ENCODE measurements at places on chromosomes 3 and 15. TPM values are rescaled to one million over a fixed set of nuclear protein-coding genes. Genes with fewer than 3 reads are reported as not detected.
A peak's percentile ranks its signal among the peaks of the same experiment; 100 is the strongest.

GRCh38 chr3:159751752-159752151, 236.9 kb upstream of the IL12A start:
- DNase-seq, result no peak
- no peaks in the 10 kb centered on the region for H3K36me3 ChIP-seq
- no peaks in the 10 kb centered on the region for H3K27me3 ChIP-seq
- no peaks in the 10 kb centered on the region for H3K4me1 ChIP-seq

DNA sequence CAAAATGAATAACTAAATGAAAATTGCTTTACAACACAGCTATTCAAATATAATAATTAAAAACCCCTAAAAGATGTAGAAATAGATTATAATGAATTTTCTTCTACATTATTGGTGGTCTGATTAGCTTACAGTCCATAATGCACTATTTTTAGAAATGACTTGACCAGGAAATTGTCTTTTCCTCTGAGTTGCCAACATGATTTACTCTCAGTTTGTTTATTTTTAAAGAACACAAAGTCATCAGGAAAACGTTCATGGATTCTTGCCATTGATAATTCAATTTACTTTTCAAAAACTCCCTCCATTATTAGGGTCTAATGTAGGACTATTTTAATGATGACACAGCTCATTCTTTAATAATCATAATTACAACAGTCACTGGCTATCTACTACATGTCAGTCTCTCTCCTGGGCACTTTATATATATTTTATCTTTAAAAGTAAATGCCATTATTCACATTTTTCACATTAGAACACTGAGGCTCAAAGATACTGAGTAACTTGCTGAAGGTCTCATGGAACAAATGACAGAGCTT, 1.1 kb downstream of the TM4SF18 start:
- H3K4me1 ChIP-seq, result no peaks in the 10 kb centered on the region
- H3K36me3 ChIP-seq, result no peaks in the 10 kb centered on the region
- H3K27me3 ChIP-seq, result no peaks in the 10 kb centered on the region
- peak overlapping the region; percentile 39 for H3K27ac ChIP-seq

DNA sequence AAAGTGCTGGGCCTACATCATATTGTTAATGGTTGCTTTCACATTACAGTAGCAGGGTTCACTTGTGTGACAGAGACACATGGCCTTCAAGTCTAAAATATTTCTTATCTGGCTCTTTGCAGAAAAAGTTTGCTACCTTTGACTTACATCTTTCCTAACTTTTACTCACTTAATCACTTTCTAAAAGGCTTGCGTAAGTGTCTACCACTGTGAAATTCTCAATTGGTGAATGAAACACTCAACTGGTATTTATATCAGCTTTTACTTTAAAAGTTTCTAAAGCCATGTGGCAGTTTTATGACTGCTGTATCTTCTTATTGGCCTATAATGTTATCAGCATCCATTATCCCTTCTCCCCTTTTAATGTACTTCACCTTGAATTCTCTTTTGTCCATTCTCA, 554.5 kb downstream of the ZIC1 start:
- H3K4me3 ChIP-seq, result no peak overlapping the region
- DNase-seq, result no peak
- no peaks in the 10 kb centered on the region for H3K36me3 ChIP-seq

DNA sequence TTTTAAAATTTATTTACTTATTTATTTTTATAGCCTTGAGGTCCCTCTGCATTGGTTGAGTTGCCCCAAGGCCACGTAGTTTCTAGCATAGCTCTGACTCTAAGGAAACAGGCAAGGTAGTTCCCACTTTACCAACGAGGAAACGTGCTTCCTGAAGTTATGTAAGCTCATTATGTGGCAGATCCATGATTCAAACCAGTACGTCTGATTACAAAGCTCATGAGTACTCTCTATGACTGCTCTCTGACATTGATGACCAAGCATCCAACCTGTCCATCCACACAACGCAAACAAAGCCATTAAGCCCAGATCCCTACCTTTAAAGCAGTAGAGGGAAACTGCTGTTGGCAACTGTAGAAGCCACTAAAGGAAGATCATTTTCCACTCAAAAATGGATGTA, 25.6 kb downstream of the WWTR1 start:
- no peaks in the 10 kb centered on the region for H3K27me3 ChIP-seq
- no peak for DNase-seq
- H3K4me1 ChIP-seq, result peaks cover 19% of the 10 kb centered on the region
- no peak overlapping the region for H3K4me3 ChIP-seq
- H3K27ac ChIP-seq, result no peak overlapping the region

The CFAP92 gene
- 2.1 TPM for total RNA-seq

DNA sequence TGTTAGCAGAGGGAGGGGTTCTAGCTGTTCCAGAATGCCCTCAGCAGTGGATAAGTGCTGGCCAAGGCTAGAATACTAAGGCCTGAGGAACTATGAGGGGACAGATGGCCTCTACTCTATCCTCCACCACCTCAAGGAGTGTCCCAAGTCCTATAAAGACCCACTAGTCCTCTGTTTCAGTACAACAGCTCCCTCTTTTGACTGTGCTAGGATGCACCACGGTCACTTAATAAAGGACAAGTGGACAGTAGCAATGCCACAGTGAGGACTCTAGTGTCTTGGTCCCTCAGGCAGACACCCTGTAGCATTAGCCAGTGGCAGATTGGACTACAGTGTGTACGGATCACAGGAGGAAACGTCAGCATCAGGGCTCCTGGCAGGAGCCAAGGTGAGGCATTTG, 171.8 kb upstream of the PROK2 start:
- no peaks in the 10 kb centered on the region for H3K4me1 ChIP-seq
- no peak overlapping the region for H3K27ac ChIP-seq
- H3K36me3 ChIP-seq, result no peaks in the 10 kb centered on the region
- no peak for DNase-seq
- no peak overlapping the region for H3K4me3 ChIP-seq
